ENCODE measurements at places on chromosomes 5 and 9.

DNA sequence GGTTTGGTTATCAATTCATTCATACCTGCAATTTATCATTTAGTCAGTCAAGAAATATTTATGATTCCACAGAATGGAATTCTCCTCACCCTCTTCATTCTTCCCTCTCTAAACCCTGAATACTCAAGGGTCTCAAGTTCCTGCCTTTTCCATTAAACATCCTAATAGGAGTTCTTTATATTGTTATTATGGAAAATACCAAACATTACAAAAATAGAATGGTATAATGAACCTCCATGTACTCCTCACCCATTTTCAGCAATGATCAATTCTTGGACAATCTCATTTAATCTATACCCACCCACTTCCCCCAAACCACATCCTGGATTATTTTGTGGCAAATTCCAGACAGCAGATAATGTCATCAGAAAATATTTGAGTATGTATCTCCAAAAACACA, 74.5 kb downstream of the ADAMTS12 start:
- no peak for DNase-seq

- no peak for DNase-seq
These were observed 66.8 kb upstream of the CXCL14 start for GRCh38 chr5:135645336-135646180.

- DNase-seq: no peak
These were observed 296.8 kb downstream of the MRPS30 start for GRCh38 chr5:45105491-45105994.

DNA sequence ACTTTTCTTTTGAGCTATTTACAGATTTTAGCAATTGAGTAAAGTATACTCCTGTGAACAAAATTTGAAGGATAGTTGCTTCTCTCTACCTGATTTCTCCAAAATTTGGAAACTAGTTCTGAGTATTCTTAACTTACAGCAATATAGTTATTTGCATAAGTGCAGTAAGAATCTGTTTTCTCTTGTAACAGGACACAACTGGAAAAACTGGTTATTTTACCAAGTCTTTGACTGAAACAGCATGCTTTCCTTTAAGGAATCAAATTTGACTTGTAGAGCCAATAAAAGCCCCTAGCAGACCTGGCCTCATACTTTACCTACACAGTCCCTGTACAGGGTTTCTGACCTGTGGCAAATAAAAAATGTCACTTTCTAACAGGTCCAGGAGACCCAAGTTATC, 301.9 kb upstream of the POU5F2 start:
- no peak for DNase-seq

GRCh38 chr5:173352366-173353349, 24.4 kb upstream of the STC2 start:
- no peak for DNase-seq

GRCh38 chr5:131783874-131784273, 12.9 kb downstream of the FNIP1 start:
- DNase-seq: no peak

- no peak for DNase-seq
These were observed 67.4 kb downstream of the KLF9 start for GRCh38 chr9:70347046-70347445.

DNA sequence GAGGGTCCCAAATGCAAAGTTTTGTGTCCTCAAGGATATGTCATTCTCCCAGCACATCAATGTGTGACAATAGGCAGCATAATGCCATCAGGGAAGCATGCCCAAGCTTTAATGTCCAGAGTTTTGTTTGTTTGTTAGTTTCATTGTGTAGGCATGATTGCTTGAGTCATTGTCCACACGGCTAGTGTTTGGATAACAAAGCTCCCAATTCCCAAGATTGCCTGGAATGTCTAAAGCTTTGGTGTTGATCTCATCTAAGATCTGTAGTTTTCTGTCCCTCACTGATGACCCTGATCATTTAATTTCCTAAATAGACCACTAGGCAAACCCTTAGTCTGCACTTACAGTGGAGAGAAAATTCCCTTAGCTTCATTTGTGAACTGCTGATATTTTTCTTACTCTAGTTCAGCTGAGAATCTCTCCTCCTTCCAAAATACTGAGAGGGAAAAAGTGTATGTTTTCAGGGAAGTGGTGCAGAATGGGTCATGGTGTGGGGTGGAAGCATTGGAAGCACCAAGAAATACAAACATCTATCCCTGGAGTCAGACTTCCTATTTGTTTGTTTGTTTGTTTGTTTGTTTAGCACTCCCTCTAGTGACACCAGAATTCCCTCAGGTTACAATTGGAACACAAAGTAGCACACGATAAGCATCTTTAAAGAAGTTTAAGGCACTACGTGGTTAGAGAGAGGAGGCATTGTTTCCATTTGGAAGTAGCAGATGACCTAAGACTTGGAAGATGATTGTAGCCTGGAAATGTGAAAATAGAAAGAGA, 127.1 kb downstream of the PRDM6 start:
- DNase-seq: no peak

DNA sequence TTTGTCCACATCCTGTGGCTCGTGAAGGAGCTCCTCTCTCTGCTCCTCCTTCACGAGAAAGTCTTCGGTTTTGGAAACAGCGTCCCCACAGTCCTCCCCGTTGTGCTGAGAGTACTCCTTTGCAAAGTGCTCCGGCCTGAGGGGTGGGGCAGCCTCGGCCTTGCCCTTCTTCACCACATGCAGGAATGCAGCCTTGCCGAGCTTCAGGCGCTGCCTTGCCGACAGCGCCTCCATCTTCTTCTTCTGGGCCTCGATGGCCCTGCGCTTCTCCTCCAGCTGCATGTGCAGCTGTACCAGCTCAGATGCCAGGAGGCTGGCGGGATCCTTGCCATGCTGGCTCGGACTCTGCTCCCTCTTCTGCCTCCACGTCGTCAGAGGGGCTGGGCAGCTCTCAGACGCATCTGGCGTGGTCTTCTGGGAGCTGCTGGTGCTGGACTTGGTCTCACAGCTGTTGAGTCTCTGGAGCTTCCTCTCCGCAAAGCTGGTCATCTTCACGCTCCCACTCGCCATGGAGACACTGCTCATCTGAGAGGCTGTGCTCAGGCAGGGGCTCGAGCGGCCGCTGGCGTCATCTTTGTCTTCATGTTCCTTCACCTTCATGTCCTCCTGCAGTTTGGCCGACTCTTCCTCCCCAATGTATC, 85.5 kb downstream of the CAMSAP1 start:
- no peak for DNase-seq

GRCh38 chr5:172644266-172644665, 3.2 kb downstream of the NEURL1B start:
- no peak for DNase-seq

- peak; percentile 87 for DNase-seq
These were observed 78.7 kb upstream of the SAP30L start for GRCh38 chr5:154367101-154367500.

DNA sequence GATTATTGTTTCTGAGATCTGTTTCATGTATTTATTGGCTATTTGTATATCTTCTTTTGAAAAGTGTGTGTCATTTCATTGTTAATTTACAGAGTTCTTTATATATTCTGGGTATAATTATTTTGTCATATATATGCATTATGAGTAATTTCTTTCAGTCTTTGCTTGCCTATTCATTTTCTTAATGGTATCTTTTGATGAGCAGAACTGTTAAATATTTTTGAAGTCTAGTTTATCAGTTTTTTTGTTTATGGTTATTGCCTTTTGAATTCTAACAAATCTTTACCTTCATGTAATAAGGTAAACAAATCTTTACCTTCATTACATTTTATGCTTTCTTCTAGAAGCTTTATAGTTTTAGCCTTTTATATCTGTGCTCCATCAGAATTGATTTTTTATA, 66.4 kb downstream of the CSNK1G3 start:
- DNase-seq: no peak

DNA sequence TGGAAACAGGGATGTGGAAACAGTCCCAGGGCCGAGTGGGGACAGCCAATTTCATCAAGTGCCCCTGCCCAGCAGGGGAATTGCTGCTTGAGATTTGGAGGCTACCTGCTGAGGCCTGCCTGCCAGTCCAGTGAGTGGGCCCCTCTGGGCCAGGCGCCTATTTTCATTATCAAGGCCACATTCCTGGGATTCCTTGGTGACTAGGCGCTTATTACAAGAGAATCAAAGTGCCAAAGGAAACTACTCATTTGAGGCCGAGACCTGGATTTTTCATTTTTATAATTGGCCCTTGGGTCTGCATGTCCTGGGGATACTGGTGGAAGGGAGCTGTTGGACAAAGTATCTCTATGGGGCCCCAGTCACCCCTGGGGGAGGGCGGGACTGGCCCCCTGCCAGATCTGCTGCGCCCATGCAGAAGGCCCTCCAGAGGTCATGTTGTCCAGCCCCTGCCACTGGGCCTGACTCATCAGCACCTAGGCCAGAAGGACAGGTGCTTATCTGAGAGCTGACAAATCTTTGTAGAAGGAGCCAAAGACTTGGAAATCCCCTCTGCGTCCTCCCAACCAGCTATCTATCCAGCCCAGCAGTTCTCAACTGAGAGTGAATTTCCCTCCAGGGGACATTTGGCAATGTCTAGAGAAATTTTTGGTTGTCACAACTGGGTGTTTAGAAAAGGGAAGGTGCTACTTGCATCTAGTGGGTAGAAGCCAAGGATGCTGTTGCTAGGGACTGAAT, 45.6 kb downstream of the FOXI1 start:
- DNase-seq: peak; percentile 44

- no peak for DNase-seq
These were observed 612.9 kb upstream of the DAB2 start for GRCh38 chr5:40037713-40038112.

- DNase-seq: no peak
These were observed 700.3 kb downstream of the PTPRD start for GRCh38 chr9:9912459-9912858.

DNA sequence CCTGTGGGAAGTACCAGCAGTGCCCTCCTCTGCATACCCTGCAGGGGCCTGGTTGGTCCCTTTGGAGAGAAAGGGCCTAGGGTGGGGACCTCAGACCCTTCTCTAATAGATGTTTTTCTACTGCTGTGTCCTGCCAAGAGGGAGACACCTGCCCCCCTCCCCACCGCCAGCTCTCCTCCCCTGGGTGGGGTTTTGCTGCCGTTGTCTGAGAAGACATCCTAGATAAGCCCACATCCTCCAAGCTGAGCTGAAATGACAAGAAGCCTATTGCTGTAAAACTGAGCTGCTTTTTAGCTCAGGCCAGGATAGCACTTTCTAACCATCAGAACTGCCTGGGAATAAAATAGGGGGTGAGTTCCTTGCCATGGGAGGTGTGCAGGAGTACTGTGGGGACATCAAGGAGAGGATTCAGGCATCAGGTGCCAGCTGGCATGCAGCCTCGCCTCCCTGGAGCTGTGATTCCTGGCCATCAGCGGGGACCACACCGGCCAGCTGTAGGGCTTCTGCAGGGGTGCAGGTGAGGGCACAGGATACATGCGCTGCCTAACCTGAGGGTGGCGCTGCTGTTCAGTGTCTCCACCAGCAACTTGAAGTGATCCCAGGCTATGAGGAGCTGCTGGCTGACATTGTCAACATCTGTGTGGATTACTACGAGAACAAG, 37.9 kb downstream of the CYFIP2 start:
- DNase-seq: no peak

DNA sequence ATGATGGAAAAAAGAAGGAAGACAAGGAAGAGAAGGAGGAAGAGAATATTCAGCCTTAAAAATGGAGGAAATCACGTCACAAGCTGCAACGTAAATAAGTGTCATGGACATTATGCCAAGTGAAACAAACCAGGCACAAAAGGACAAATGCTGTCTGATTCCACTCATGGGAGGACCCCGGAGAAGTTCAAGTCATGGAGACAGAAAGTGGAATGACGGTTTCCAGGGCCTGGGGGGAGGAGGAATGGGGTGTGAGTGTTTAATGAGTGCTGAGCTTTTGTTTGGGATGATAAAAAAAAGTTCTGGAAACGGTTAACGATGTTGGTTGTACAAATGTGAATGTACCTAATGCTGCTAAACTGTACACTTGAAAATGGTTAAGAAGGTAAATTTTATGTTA, 439.5 kb downstream of the GADD45G start:
- no peak for DNase-seq

DNA sequence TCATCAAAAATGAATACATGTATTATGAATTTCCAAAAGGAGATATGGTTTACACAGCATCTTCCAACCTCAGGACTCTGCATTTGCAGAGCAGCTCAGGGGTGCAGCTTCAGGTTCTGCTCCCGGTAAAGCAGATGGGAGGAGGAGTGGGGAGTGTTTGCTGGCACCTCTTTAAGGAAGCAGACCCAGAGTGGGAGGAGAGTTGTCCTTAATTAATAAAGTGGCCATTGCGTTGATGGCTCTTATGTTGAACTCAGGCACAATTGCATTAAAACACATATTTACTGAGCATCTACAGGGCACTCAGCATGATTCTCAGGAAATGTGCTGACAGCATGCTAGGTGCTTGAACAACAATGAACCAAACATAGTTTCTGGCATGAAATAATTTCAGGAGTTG, 121.0 kb downstream of the PDZD2 start:
- DNase-seq: no peak

GRCh38 chr5:174601946-174602345, 122.4 kb upstream of the MSX2 start:
- DNase-seq: peak; percentile 46

- DNase-seq: peak; percentile 59
These were observed 15.7 kb downstream of the BDP1 start for GRCh38 chr5:71471193-71471592.
